HAP-1 (cell line): ENCODE measurements at places on chromosomes 13 and 19.

- DNase-seq, result no peak
Observed at GRCh38 chr13:112143753-112144615, 77.0 kb downstream of the SOX1 start.

DNA sequence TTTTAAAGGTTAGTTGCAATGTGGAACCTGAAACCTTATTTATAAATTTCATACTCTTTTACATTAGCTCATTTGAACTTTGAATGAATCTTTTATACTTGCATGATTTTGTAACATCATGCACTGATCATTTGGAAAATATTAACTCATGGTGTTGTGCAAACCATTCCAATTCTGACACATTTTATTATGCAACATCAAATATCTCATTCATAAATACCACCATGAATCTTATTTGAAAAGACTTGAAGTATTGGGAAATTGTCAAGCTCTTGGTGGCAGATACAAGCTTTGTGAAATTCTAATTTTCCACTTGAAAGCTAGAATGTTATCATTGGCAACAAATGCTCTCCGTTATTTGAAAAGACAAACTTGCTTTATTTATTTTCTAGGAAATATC, 379.9 kb upstream of the PCDH20 start:
- DNase-seq, result no peak

- no peak for DNase-seq
Observed at GRCh38 chr13:34176633-34177032, 358.7 kb downstream of the RFC3 start.

DNA sequence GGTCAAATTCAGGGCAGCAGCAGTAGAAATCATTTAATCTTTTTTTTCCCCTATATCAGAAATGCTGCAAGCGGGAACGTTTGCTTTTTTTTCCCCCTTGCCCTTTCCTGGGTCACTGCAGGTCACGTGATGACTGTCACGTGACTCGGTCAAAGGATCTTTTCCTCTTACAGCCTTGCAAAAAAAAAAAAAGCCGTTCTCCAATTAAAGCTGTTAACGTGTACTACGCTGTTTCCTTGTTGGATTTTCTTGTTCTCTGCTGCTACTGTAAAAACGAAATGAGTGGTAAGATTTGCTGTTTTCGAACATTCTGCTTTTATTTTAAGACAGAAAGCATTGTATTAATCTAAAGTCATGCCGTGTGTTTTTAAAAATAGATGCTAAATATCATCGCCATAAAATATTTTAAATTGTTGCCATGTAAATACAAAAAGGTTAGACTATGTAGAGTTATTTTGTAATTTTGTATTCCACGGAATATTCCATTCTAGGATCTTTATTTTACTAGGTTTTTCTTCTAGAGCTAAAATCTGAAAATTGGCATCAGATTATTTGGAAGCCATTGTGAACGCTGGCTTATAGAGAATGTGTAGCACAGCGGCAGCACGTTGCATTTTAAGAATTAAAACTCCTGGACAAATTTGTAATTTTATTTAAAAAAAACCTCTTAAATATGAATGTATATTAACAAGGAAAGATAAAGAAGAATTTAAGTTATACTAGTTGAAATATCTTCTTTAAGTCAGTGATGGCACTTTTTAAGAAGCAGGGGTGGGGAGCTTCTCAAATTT, 109.8 kb upstream of the MLNR start:
- peak; percentile 90 for DNase-seq

- DNase-seq, result no peak
Observed at GRCh38 chr13:94390881-94391280, 88.6 kb downstream of the DCT start.

DNA sequence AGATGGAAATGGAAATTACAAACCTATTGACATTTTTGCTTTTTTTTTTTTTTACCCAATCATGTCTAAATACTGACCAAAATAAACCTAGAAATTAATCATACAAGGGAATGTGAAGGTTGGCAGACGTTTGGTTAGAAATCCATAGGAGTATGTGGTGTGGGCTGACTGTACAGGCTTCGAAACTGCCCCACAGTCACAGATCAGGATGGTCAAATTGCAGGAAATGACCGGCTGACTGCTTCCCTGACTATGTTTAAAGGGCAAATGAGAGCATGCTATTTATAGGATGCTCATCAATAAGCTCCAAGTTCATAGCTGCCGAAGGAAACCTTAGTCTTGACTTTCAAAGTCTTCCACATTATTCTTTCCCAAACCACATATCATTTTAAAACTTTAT, 118.4 kb downstream of the COG6 start:
- no peak for DNase-seq

DNA sequence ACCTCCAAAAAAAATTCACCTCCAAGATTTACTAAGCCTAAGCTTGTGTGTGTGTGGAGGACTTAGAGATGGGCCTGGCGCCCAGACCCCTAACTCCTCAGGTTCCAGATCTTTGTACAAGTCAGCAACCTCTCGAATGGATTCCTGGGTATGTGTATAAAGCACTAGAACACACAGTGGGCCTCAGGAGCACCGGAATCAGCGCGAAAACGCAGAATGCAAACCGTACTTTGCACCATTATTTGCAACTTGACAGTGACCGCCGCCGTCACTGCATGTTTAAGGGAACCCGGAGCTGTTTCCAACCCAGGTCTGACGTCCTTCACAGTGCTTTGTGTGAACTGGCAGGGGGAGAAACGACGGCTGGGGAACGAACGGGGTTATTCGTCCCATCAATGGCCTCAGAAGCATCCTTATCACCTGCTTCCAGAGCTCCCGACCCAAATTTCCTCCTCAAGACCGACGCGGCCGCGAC, 688 bp downstream of the ZNF606 start:
- no peak for DNase-seq

DNA sequence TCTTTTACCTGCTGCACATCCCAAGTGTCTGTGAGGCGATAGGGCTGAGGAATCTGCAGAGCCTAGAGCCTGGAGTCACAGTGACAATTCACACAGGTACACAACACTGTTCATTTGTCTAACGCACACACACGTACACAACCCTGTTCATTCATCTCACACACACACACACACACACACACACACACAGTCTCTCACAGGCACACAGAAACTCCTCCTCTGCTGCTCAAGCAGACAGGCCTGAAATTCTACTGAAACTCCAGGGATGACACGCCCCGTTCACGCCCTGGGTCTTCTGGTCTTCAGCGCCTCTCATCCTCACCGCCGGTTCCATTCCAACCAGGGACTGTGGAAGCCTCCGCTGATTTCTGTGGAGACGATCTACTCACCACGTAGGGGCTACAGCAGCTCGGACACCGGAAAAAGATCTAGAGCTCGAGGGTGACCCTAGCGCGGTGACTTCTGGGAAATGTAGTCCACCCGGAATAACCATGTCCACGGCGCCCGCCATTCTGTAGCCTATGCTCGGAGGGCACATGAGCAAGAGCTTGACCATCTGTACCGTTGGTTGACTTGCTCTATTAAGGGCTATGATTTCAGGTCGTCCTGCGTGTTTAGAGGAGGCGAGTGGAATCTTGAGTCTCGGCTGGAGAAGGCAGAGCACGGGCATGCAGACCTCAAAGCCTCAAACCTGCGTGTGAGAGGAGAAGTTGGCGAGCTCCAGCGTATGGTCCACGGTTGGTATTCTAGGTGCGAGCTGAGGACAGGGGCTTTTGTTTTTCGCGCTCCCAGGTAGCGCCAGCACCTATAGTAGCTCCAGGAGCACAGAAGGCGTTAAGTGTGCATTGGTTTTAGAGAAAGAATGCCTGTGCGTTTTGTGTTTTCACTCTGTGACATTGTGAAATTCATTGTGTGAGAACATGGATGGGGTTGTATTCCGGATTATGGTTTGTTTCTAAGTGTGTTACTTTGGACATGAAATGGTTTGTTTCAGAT, 33.4 kb downstream of the ZNF45 start:
- peak; percentile 61 for DNase-seq

GRCh38 chr13:96218475-96218874, 128.6 kb downstream of the HS6ST3 start:
- DNase-seq, result no peak

- no peak for DNase-seq
Observed at GRCh38 chr19:5864725-5865486, 5.4 kb downstream of the FUT5 start.

DNA sequence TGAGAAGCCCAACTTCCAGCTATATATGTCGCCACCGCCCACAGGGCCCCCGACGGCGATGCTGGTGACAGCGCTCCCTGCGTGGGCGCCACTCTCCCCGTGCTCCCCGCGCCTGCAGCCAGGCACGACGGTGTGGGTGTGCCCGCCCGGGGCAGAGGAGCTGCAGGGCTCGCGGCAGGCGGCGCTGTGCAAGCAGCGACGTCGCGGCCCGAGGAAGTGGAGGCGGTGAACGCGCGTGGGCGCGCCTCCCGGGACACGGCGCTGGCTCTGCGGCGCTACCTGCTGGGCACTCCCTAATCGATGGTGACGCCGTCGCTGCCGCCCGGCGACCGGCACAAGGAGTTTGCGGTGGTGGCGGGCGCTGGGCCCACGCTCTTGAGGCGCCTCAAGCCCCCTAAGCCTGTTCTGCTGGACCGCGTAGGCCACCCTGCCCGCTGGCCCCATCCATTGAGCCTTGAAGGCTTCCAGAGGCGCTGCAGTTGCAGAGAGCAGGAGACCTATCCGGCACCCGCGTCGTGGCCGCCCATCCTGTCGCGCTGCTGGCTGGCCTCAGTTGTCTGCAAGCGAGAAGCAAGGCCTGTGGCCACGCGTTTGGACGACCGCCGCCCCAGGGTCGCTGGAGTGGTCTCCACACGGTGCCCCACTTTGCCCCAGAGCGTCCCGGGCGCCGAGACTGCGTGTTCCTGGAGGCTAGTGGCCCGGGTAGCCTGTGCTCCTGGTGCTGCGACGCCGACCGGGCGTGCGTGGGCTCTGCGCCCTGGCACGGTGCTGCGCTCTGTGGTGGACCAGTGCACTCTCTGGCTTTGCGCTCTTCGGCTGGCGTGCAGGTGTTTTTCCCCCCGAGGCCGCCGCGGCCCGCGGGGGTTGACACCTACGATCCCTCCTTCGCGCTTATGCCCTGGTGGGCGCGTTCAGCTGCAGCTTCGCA, 23.1 kb downstream of the LRFN3 start:
- no peak for DNase-seq

DNA sequence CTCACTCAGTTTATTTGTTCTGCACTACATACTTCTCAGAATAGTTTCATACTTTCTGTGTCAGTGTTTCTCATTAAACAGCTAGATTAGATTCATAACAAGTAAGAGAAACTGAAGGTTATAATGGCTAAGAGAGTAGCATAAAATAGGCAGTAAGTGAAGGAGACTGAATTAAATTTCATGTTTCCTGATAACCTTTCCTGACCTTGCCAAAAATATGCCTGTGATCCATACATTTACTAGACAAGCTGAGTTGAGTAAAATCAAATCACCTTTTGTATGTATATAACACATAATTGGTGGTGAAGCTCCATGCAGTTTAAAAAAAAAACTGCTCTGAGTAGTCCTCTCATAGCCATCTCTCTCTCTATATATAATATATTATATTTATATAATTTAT, 545.3 kb upstream of the PCDH20 start:
- no peak for DNase-seq

GRCh38 chr13:106996867-106997618, 429.1 kb upstream of the ARGLU1 start:
- no peak for DNase-seq

GRCh38 chr13:79403113-79403512, 2.9 kb downstream of the RBM26 start:
- no peak for DNase-seq

- no peak for DNase-seq
Observed at GRCh38 chr13:102369302-102369701, 32.5 kb downstream of the FGF14 start.

- DNase-seq, result no peak
Observed at GRCh38 chr19:4506449-4507149, 11.7 kb downstream of the PLIN4 start.

DNA sequence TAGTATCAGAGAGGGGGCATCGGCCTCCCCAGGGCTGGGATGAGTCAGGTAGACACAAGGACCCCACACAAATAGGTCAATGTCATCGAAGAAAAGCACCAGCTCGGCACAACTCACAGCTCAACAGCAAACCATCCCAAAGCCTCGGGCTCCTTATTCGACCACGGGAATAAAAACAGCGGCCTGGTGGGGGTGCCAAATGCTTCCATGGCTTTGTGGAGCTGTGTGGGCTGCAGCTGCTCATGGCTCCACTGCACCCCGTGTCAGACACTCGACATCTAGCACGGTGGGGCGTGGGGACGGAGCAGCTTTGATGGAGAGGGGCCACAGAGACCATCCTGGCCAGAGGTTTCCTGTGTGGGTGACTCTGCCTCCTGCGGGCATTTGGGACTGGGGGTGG, 212.5 kb upstream of the SOX1 start:
- no peak for DNase-seq

- peak; percentile 86 for DNase-seq
Observed at GRCh38 chr19:41957838-41958366, 1.2 kb downstream of the RABAC1 start.

DNA sequence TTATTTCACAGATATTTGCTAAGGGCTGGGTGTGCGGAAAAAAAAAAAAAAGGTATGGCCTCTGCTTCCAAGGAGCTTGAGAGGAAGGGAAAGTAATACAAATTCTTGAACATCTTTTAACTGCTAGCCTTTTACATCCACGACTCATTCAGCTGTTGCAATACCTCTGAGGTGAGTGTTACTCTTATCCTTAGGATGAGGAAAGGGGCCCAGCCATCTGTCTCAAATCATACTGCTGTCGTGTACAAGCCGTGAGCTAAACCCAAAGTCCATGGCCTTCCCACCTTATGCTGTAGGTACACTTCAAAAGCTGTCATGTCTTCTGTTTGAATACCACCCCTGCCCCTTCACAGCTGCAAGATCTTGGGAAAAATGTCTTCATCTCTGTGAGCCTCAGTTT, 146.8 kb downstream of the KCNRG start:
- no peak for DNase-seq

DNA sequence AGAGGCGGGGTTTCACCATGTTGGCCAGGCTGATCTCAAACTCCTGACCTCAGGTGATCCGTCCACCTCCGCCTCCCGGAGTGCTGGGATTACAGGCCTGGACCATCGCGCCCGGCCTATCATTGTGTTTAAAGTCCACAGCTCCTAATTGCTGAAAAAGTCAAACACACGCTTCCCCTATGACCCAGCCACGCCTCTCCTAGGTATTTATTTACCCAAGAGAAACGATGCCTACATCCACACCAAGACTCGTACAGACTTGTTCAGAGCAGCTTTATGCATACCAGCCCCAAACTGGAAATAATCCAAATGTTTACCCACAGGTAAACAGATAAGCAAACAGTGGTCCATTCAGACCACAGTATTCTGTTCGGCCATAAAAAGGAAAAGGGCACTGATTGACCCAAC, 15.1 kb downstream of the ZNRF4 start:
- DNase-seq, result no peak

DNA sequence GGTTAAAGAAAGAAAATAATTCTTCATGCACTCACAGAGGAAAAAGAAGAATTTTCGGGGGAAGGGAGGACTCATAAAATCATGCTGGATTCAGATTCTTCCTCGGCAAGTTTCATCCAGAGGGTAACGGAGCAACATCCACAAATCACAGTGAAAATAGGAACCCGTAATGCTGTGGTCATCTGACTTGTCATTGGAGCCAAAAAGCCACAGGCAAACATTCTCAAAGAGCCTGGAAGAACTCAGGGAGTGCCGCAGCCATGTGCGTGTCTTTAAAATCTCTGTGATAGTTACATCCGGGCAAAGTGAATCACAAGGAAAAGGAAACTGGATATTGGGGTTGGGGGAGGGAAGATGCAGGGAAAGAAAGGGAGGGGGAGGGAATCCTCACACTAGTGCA, 33.0 kb upstream of the VSTM2B start:
- no peak for DNase-seq

- DNase-seq, result no peak
Observed at GRCh38 chr13:30429721-30430694, 7.7 kb downstream of the UBE2L5 start.
